Activated naive CD4-positive, alpha-beta T cell treated with anti-CD3 and anti-CD28 coated beads, Interleukin-2, amount 50 U/mL, for 72 hours (primary cell): ENCODE measurements at places on chromosomes 2 and 18. TPM values are rescaled to one million over a fixed set of nuclear protein-coding genes. Genes with fewer than 3 reads are reported as not detected.

POTEC gene
- total RNA-seq: not detected

VIT gene
- total RNA-seq: not detected

REG1B gene
- total RNA-seq: not detected

ALK gene
- 0.05 TPM for total RNA-seq

DNA sequence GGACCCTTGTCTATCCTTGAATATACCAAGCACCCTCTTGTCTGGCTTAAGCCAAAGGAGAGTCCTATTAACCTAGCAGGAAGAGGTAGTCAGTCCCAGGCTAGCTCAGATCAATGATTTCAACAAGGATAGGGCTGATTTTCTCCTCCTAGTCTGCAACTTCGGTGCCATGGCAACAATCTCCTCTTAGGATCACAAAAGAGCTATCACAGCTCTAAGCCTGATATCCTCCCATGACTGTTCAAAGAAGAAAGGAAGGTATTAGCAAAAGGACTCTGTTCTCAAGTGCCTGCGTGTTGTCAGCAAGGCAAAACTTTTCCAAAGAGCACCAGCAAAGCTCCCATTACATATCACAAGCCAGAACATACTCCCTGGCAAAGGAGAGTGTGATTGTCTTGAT lies 58.7 kb upstream of the DDX18 start:
- DNase-seq: no peak

- peak; percentile 2 for DNase-seq
Observed at GRCh38 chr2:67733517-67733916, 329.3 kb downstream of the C1D start.

DNA sequence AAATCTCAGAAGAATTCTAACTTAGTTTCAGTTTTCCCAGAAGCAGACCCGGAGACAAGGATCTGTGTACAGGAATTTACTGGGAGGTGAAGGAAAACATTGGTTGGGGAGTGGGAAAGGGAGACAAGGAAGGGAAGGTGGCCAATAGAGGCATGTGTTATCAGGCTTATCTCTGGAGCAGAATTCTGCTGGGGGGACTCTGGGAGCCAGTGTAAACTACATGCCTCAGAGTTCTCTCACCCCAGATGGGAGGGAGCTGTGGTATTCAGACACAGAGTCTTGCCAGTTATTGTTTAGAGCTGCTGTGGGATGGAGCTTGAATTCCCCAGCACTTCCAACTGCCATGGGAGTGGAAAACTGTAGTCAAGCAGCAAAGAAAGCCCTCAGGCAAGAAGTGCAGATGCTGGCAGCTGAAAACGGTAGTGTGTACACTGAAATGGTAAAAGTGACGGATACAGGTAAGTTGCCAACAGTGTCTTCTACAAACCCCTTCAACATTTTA lies 19.0 kb downstream of the DNPEP start:
- peak; percentile 6 for DNase-seq

DNA sequence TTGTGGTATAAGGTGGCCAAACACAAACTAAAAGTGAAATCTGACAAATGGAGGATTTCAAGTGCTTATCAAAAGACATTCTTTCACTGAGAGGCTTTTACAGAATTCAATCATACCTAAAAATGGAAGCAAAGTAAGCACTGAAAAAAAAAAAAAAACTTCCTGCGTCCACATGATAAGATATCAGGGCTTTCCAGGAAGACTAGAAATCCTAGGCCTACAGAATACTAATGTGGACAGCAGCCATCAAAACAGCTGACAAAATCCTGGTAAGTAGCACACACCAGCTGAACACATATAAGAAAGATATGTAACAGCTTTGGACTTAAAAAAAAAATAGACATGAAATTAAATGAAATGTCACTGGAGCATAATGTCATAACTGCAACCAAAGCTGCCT lies 178.2 kb downstream of the SUCLG1 start:
- no peak for DNase-seq

DNA sequence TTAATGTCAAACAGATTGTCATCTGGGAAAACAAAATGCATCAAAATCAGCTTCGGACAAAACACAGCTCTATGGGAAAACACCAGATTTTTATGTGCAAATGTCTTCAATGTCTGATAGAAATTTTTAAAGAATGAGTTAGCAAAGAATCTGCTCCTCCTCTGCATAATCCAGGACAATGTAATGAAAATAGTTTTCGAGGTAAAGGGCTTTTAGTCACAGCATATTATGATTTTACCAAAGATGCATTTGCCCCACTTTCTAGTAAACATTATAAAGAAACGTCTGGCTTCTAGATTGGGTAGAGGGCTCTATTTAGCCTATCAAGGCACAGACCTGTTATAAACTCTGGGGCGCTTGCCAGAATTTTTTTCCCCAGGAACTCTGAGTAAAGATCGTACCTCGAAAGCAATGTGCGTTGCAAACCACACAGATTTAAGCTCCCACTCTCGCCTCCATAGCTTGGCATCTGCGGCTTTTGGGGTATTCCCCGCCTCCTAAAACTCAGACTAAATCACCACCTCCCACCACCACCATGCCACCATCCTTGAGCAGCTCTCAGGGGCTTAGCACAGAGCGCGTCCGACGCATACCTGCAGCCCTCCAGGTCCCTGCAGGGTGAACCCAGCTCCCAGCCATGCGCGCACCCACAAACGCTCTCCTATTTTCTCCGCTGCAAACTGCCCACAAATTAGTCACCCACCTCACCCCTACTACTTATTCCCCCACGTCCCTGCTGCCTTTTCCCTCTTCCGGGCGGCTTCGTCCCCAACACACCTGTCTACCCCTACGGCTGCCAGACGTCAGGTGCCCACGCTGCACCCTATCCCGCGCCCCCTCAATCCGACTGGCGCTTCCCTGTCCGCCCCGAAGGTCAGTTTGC lies 829 bp downstream of the ACVR1C start:
- DNase-seq: peak; percentile 38
